ENCODE measurements at places on chromosomes 2 and 18.

GRCh38 chr2:120898961-120899750, 163.5 kb downstream of the GLI2 start:
- DNase-seq = no peak

DNA sequence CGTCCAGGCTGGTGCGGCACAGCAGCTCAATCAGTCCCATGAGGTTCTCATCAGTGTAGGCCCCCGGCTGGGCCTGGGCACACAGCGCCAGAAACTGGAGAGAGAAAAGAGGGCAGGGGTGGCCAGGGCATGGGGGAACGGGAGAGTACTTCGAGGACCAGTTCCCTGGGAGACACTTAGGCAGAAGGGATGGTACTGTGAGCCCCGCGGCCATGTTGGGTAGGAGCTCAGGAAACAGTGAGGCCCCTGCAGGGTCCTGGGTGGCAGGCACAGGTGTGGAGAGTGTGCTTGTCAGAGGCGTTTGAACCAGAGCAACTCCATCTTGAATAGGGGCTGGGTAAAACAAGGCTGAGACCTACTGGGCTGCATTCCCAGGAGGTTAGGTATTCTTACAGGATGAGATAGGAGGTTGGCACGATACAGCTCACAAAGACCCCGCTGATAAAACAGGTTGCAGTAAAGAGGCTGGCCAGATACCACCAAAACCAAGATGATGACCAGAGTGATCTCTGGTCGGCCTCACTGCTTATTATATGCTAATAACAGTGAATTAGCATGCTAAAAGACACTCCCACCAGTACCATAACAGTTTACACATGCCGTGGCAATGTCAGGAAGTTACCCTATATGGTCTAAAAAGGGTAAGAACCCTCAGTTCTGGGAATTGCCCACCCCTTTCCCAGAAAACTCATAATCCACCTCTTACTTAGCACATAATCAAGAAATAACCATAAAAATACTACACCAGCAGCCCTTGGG, 51.9 kb upstream of the SEMA4C start:
- no peak for DNase-seq

- no peak for DNase-seq
Observed at GRCh38 chr2:73762571-73762970, 17.3 kb downstream of the DUSP11 start.

DNA sequence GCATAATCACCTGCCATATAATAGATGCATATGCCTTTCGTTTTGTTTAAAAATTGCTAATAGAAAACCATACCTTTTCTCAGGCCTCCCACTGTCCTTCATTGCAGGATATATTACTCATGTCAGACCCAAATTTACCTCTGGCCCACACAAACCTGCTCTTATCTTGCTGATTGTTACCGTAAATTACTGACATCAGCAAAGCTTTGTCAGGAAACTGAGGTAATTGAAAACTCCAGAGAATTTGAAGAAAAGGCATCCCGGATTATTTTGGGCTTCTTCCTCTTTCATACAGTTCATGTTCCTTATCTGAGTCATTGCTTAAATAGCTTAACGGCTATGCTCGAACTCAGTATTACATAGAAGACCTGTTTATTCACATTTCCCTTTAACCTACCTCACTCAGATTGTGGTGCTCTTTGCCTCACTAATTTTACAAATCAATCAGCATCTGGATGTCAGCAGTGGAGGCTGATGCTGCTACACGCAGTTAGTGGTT, 145.7 kb downstream of the ZEB2 start:
- DNase-seq = no peak

- no peak for DNase-seq
Observed at GRCh38 chr2:195636890-195637289, 20.1 kb upstream of the SLC39A10 start.

GRCh38 chr2:216068-216467, 47.8 kb downstream of the SH3YL1 start:
- DNase-seq = no peak

- DNase-seq = no peak
Observed at GRCh38 chr2:233386382-233387041, 32.2 kb downstream of the DGKD start.

- DNase-seq = no peak
Observed at GRCh38 chr18:36212301-36213171, 25.2 kb downstream of the MOCOS start.

GRCh38 chr18:3529601-3530000, 79.6 kb downstream of the TGIF1 start:
- DNase-seq = no peak

GRCh38 chr18:79819064-79819967, 21.6 kb downstream of the KCNG2 start:
- DNase-seq = no peak

DNA sequence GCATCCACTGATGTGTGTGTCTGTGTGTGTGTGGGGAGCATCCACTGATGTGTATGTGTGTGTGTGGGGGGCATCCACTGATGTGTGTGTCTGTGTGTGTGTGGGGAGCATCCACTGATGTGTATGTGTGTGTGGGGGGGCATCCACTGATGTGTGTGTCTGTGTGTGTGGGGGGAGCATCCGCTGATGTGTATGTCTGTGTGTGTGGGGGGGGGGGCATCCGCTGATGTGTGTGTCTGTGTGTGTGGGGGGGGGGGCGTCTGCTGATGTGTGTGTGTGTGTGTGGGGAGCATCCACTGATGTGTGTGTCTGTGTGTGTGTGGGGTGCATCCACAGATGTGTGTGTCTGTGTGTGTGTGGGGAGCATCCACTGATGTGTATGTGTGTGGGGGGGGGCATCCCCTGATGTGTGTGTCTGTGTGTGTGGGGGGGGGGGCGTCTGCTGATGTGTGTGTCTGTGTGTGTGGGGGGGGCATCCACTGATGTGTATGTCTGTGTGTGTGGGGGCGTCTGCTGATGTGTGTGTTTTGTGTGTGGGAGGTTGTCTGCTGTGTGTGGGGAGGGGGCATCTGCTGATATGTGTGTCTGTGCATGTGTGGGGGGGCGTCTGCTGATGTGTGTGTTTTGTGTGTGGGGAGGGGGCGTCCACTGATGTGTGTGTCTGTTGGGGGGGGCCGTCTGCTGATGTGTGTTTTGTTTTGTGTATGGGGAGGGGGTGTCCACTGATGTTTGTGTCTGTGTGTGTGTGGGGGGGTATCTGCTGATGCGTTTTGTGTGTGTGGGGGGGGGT, 125.9 kb downstream of the NFATC1 start:
- no peak for DNase-seq

DNA sequence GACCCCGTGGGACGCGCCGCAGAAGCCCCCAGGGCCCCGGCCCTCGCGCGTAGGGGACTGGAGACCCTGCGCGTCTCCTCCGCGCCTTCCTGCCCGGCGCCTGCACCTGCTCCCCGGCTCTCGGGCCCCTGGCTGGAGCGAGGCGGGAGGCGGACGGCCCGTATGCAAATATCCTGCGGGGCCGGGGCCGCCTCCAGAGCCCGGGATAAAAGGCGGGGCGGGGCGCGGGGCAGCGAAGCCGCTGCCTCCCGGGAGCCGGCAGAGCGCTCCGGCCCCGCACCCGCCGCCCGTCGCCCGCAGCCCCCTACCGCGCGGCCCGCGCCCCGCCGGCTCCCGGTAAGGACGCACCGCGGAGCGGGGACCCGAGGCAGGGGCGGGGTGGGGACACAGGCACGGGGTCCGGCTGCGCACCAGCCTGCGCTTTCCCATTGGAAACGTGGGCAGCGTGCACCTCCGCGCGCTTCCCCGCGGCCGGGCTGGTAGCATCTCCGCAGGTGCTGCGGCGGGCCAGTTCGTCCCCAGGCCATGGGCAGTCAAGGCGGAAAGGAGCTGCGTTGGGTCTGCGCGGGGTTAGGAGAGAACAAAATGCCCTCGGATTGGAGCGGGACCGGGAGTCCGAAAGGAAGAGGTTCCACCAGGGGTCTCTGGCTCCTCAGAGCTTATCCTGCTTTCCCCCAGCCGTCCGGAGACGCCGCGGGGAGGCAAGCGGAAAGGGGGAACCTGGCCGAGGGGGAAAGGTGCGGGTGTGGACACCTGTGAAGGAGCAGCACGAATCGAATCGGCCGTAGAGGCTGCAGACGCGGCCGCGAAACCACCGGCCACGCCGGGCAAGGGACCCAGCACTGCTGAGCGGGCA, at the start of gene ATP6V1C2:
Gene ATP6V1C2 (plus strand): TSS at position 235 of the 856 bp plus-strand sequence. CDS start 1,220 bp downstream, outside the sequence.
- DNase-seq = no peak

DNA sequence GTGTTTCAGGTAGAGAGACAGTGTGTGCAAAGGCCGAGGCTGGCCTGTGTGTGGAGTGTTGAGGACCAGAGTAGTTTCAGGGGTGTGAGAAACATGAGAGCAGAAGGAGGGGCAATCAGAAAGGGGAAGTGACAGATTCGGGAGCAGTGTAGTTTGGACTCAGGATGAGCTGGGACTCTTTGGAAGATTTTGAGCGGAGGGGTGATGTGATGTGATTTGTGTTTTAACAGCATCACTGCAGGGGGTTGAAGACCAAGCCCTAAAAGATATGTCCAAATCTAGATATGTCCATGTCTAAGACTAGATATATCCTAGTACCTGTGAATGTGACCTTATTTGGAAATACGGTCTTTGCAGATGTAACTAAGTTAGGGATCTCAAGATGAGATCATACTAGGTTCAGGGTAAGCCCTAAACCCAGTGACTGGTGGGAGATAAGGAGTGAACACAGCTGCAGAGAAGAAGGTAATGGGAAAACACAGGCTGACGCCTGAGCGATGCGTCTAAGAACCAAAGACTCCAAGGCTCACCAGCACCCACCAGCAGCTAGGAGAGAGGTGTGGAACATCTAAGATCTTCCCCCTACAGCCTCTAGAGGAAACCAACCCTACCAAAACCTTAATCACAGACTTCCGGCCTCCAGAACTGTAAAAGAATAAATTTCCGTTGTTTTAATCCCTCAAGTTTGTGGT, 38.5 kb upstream of the MYO3B start:
- DNase-seq = no peak

DNA sequence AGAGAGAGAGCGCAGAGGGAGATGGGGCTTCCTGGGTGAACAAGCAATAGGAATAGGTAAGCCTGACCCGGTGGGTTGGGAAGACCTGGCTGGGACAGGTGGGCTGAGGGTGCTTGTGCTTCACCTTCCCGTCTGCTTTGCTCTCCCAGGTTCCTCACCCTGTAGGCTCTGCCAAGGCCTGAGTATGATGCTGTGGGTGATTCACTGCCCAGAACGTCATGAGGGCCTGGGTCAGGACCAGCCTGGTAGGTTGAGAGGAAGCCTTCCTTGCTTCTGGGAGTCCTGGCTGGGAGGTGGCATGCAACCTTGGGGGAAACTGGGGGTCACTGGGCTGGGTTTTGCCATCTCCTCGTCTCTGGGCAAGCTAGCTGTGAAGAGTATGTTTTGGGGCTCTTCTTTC, 220.2 kb upstream of the APCDD1 start:
- DNase-seq = no peak

DNA sequence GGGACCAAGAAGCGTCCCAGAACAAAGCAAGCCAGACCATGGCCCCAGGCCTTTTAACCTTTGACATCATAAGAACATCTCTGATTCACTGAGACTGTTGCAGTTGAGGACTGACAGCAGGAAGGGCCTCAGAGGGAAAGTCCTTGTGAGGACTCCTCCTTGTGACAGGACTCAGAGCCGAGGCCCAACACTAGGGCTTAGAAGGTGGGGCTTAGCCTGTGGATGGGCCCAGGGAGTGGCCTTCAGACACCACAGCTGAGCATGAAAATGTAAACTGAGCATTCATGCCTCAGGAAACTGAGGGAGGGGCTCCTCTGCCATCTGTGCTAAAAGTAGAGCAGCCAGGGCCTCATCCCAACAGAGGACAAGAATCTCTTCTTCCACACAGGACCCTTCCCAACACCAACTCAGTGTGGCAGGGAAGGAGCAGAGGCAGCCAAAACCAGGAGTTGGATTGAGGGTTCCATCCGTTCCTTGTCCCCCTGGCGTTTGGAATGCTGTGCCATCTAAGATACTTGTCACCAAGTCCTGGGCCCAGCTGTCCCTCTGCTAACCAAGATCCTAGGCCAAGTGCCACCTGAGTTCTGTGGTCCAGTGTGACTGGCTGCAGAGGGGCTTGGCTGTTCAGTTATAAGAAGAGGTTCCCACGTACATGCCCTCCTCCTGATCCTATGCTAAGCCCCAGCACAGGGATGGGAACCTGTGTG, 37.5 kb upstream of the CAB39 start:
- no peak for DNase-seq

DNA sequence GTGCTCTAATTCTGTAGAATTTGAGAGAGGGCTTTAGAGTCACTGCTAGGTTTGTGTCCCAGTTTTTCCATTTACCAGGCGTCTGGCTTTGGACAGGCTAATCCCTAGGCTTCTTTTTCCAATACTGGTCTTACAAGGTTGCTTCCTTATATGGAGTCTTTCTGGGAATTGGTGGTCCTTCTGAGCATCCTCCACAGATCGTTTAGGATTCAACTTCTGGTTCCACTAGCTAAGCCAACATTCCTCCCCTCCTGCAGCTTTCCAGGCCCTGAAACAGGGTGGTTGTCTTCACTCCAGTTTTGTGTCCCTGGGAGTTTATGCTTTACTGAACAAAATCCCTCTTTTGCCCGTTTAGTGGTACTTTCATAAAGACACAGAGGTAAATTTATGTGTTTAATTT, 170.6 kb downstream of the CERS6 start:
- no peak for DNase-seq

DNA sequence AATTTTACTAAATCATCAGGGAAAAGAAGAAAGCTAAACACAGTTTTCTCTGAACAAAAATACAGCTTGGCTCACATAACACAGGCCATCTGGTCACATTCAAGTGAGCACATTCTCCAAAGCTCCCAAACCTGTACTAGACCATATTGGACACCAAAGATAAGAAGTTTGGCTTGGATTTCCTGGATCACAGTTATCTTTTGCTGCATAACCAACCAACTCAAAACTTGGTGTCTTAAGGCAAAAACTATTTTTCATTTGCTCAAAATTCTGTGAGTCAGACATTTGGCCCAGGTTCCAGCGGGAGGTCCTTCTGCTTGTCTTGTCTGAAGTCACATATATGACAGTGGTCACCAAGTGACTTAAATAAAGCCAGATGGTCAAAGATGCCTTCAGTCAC, 83.2 kb downstream of the GYPC start:
- DNase-seq = no peak

DNA sequence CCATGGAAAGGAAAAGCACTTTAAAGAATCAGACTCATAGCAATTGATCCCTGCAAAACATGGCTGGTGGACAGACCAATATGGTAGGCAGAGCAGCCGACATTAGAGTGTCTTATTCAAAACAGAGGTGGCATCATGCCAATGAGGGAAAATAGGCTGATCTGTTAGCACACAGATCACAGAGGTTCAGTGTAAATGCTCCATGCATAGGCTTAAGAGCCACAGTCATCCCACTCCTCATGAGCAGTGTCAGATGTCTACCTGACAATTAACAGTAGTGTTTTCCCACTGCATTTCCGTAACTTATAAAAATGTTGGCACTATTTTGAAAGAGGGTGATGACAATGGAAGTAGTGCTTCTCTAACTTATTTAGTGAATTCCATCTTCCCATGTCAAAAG, 86.7 kb downstream of the SPATS2L start:
- no peak for DNase-seq

DNA sequence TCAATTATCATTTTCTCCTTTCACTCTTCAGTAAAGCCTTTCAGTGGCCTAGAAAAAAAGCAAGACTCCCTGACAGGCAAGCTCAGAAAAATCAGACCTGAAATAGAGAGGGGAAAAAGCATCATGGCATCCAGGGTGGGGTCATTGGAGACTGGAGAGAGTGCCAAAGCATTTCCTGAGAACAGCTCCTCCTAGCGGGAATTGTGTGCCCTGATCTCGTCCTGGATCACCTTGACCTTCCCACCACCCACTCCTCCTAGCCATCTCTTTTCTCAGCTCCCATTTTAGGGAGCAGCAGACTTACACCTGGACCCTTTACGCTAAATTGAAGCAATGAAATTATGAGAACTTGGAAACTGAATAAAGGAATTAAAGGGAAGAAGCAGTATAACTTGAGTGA, 176.6 kb downstream of the VWC2L start:
- no peak for DNase-seq

- DNase-seq = no peak
Observed at GRCh38 chr18:55731594-55732042, 143.6 kb upstream of the TCF4 start.
